Mammary microvascular endothelial cell (primary cell): ENCODE measurements at places on chromosomes 2 and 18. TPM values are rescaled to one million over a fixed set of nuclear protein-coding genes. Genes with fewer than 3 reads are reported as not detected.

Gene ASB18
- total RNA-seq, result not detected in 2 replicates

Gene GAD1
- not detected in 2 replicates for total RNA-seq

Gene SERPINB10
- 3.4 TPM in 1 of 2 replicates, not detected in the other for total RNA-seq

Gene CCBE1
- 2.0 and 3.5 TPM in 2 replicates for total RNA-seq

Gene CAPN14
- not detected in 2 replicates for total RNA-seq

Gene FSHR
- not detected in 2 replicates for total RNA-seq

Gene CFAP65
- total RNA-seq, result not detected in 2 replicates

Gene CD8B2
- not detected in 2 replicates for total RNA-seq

Gene SERPINB5
- total RNA-seq, result not detected in 2 replicates

Gene UPP2
- total RNA-seq, result not detected in 2 replicates

Gene PSMA8
- not detected in 2 replicates for total RNA-seq

Gene SLC30A3
- total RNA-seq, result 2.7 and 3.4 TPM in 2 replicates

Gene C2orf66
- not detected in 2 replicates for total RNA-seq

Gene SERPINB12
- not detected in 2 replicates for total RNA-seq

Gene PLCL1
- total RNA-seq, result 2.0 and 3.2 TPM in 2 replicates

Gene ALPI
- not detected in 2 replicates for total RNA-seq

Gene KLF7
- 22.2 and 25.6 TPM in 2 replicates for total RNA-seq

Gene COLEC11
- total RNA-seq, result 0.25 TPM in 1 of 2 replicates, not detected in the other

Gene KLHL30
- total RNA-seq, result not detected in 2 replicates

Gene FAM228B
- 1.1 and 2.0 TPM in 2 replicates for total RNA-seq

Gene KCNF1
- 0.20 and 0.33 TPM in 2 replicates for total RNA-seq

Gene FBLN7
- 1.9 and 2.2 TPM in 2 replicates for total RNA-seq

Gene GPR155
- 0.74 and 0.80 TPM in 2 replicates for total RNA-seq

Gene RGPD4
- total RNA-seq, result not detected in 2 replicates

Gene TEKT4
- total RNA-seq, result not detected in 2 replicates

Gene NEU2
- total RNA-seq, result not detected in 2 replicates

Gene CXCR1
- not detected in 2 replicates for total RNA-seq

Gene AMER3
- total RNA-seq, result not detected in 2 replicates

Gene TEX44
- not detected in 2 replicates for total RNA-seq

Gene IGFBP2
- total RNA-seq, result 248 and 250 TPM in 2 replicates

Gene ADAM23
- 4.9 and 5.0 TPM in 2 replicates for total RNA-seq

Gene SIX3
- total RNA-seq, result not detected in 2 replicates

Gene GPR17
- total RNA-seq, result not detected in 2 replicates

Gene SNTG2
- not detected in 2 replicates for total RNA-seq

Gene SAG
- not detected in 2 replicates for total RNA-seq

Gene DDX18
- total RNA-seq, result 41.6 and 45.1 TPM in 2 replicates

Gene GAL3ST2
- total RNA-seq, result not detected in 2 replicates

Gene WDR35
- total RNA-seq, result 3.9 and 5.4 TPM in 2 replicates

Gene CARF
- total RNA-seq, result 1.3 TPM in 2 replicates

Gene VAMP8
- 2.5 and 2.9 TPM in 2 replicates for total RNA-seq

Gene MARCHF4
- 15.5 and 16.3 TPM in 2 replicates for total RNA-seq

Gene C2orf78
- not detected in 2 replicates for total RNA-seq

Gene ADD2
- 14.3 and 15.4 TPM in 2 replicates for total RNA-seq

Gene RAX
- total RNA-seq, result not detected in 2 replicates

Gene NMUR1
- not detected in 2 replicates for total RNA-seq

Gene ERCC3
- 19.8 and 20.3 TPM in 2 replicates for total RNA-seq

Gene MC5R
- total RNA-seq, result not detected in 2 replicates

Gene BMPR2
- 51.2 and 60.3 TPM in 2 replicates for total RNA-seq

Gene COLEC12
- total RNA-seq, result 1.7 TPM in 2 replicates

Gene COL3A1
- total RNA-seq, result 2.3 and 2.6 TPM in 2 replicates

Gene TXNDC2
- total RNA-seq, result not detected in 2 replicates

Gene IL36B
- total RNA-seq, result not detected in 2 replicates

Gene VWC2L
- not detected in 2 replicates for total RNA-seq

Gene NYAP2
- not detected in 2 replicates for total RNA-seq

Gene CTAGE1
- total RNA-seq, result not detected in 2 replicates

Gene SPDYA
- total RNA-seq, result 0.05 TPM in 1 of 2 replicates, not detected in the other
